DMS79 treated with DMSO at 0.1 percent for 48 hours (cell line): ENCODE measurements at places on chromosomes 6 and 20.

DNA sequence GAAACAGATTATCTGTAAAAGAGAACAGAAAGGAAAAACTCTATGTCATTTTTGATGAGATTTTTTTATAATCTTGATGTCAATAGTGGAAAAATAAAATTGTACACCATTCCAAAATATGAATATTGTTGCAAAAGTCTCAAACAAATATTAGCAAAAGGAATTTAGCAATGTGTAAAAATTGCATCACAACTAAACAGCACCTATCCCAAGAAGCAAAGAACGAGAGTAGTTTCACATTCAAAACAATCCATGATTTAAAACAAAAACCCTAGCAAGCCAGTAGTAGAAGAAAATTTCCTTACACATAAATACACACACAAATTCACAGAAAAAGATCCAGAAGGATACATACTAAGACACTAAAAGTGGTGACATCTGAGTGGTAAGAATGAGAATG lies 38.4 kb downstream of the LCA5 start:
- no peak for DNase-seq

GRCh38 chr6:121105461-121105860 lies 228.8 kb downstream of the TBC1D32 start:
- DNase-seq: no peak

DNA sequence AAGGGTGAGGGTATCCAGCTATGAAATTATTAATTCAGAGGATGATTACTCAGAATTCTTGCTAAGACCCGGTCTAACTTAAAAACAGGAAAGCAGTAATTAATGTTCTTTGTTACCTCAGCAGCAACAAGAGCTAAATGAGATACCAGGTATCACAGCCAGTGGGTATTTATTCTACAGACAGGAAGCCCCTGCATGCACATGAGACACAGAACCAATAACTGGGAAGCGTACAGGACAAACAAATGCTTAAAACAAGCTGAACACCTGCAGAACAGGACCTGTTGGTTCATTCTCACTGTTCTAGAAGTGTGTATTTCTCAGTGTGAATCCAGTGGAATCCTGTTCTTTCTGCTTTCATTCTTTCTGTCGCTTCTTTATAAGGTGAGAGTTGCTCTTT lies 30.9 kb downstream of the SCML4 start:
- DNase-seq: no peak

DNA sequence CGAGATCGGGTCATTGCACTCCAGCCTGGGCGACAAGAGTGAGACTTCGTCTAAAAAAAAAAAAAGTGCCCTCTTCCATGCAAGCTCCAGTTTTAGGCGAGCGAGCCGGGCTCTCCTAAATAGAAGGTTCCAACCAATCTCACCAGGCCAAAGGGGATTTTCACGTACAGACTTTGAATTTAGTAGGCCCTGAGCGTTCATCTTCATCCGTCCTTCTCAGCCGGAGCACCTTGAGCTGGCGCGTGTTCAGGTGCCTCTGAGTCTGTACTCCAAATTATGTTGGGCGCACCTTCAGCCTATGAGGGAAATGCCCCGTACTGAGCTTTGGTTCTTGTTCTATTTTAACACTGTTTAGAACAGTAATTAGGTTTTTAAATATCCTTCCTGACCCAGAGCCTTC lies 817 bp upstream of the TAP2 start:
- DNase-seq: no peak

GRCh38 chr6:162596676-162597075 lies 130.9 kb downstream of the PRKN start:
- no peak for DNase-seq

DNA sequence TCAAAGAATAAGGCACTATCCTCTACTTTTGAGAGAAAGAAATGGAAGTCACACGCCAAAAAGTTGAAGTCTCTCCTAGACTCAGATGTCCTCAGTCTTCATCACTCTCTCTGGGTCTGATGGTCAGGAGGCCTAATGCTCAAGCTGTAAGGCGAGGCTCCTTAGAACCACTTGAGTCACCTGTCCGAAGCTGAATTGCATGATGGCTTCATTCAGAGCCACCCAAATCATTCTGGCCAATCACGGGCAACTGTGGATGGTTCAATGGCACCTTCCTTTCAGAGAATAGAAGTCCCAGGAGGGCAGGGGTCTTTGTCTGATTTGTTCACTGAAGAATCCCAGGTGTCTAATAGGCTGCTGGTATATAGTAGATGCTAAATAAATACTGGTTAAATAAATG lies 69.4 kb upstream of the RNF24 start:
- DNase-seq: no peak

DNA sequence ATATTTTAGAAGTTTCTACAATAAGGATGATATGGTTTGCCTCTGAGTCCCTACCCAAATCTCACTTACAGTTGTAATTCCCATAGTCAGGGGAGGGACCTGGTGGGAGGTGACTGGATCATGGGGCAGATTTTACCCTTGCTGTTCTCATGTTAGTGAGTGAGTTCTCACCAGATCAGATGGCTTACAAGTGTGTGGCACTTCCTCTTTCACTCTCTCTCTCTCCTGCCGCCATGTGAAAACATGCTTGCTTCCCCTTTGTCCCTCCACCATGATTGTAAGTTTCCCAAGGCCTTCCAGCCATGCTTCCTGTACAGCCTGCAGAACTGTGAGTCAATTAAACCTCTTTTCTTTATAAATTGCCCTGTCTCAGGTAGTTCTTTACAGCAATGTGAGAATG lies 527.5 kb upstream of the ID4 start:
- no peak for DNase-seq

GRCh38 chr6:113352029-113352801 lies 504.9 kb upstream of the MARCKS start:
- DNase-seq: no peak

DNA sequence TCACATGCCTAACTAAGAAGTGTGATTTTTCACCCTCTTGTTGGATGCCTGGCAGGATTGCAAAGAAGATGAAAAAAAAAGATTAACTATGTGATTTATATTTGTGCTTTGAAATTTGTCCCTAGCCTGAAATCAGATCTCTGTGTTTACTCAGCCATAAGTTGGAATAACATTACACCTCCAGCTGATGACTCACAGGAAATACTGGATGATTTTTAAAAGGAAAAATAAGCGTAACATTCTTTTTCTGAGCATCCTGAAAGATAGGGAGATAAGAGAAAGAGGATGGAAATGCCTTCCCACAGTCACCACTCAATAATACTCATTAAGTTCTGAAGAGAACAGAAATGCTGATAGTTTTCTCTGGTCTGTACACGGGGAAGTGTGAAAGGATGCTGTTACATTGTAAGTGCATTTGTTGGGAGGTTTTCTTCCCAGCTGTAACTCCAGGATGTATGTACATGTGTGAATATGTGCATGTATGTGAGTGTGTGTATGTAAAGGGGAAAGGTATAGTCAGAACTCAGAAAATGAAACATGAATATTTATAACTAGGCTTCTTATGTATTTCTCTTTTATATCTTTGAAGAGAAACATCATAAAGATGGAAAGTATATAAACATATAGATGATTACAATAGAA lies 37.4 kb upstream of the RIPPLY2 start:
- DNase-seq: no peak

DNA sequence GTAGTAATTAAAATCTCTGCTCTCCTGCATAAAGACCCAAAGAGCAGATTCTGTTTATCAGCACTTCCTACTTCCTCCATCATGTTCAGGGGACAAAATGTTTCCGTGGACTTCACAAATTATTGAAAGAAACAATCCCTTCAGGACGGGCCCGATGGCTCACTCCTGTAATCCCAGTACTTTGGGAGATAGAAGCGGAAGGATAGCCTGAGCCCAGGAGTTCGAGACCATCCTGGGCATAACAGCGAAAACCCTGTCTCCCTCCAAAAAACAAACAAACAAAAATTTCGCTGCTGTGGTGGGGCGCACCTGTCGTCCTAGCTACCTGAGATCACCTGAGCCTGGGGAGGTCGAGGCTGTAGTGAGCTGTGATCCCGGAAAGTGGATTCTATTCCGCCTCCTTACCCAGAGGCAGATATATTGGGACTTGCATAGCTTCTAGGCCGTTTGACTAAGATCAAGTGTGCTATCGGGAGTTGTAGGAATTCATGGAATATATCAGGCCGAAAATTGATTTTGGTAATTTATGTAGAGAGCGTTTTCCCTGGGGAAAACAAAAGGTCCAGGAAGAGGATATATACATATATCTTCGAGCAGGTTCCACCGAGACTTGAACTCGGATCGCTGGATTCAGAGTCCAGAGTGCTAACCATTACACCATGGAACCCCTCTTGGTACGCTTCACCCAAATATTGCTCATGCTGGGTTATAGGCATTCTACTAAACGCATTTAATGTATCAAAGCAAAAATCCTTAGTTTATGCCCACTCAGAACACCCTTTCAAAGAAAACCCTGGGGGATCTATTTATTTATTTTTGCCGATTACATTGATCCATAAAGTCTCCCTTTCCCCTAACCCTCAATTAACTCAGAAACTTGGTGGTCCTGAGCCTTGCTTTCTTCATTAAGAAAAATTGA lies 74.5 kb upstream of the ZNF184 start:
- DNase-seq: peak; percentile 1

DNA sequence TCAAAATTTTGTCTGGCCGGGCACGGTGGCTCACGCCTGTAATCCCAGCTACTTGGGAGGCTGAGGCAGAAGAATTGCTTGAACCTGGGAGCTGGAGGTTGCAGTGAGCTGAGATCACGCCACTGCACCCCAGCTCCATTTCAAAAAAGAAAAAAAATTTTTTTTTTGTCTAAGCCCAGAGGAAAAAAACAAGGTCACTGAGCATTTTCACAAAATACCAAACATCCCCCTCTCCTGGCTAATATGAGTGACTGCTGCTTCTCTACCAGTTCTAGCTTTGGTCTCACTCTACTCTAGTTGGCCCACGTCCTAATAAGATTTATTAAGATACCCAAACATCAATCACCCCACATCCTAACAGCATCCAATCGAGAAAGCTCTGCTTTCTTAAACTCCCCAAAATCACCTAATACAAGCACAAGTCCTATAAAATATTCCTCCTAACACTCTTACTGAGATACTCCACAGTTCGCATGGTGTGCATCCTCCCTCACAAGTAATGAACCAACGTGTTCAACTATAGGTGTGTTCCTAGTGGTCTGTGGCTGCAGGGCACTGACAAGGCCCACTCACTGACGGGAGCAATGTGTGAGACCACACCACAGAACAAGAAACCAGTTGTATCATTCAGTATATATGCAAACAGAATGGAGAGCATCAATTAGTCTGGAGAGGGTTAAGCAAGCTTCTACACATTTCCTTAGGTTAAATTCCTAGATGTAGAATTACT lies 64.2 kb downstream of the FKBP5 start:
- DNase-seq: no peak

GRCh38 chr6:100228437-100228833 lies 234.4 kb upstream of the MCHR2 start:
- no peak for DNase-seq

DNA sequence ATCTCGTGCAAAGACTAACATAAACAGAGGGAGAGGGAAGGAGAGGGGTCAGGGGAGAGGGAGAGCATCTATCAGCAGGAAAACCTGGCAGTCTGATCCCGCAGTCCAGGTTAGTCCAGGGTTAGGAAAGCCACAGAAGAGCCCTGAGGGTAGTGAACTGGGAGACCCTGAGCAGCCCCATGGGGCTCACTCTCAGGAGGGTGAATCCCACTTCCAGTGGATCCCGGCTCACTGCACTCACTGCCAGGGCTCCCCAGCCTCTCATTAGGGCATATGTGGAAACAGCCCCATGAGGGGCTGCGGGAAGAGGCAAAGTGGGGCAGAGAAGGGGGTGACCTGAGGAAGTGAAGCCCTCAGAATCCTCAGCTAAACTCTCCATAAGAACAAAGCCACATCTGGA lies 329.9 kb downstream of the UBE3D start:
- no peak for DNase-seq

GRCh38 chr6:37149745-37150144 lies 20.2 kb upstream of the PIM1 start:
- DNase-seq: no peak

- DNase-seq: no peak
Measured at GRCh38 chr20:52833901-52834300, 138.3 kb upstream of the TSHZ2 start.

DNA sequence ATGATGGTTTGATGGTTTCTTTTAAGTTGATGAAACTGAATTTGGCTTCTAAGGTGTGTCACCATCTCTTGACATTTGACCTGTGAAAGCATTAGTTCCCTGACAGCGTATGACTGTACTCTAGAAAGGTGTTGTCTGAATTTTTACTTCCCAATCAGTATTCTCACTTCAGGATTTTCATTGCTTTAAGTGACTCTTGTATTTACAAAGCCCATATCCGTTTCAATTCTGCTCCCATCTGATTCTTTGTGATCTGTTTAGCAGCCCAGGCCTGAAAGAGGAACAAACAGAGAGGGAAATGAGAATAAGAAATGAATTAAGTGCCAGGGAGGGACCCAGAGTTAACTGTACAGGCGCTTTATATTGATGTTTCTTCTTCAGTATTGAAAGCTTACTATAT lies 73.7 kb downstream of the FARS2 start:
- DNase-seq: no peak

GRCh38 chr20:10218536-10219451 lies at the start of gene SNAP25:
Gene SNAP25 (plus strand): TSS chr20:10218830. CDS start chr20:10275492, 56,662 bp downstream.
- DNase-seq: peak; percentile 82

GRCh38 chr6:119713903-119714302 lies 364.3 kb upstream of the MAN1A1 start:
- no peak for DNase-seq

- DNase-seq: no peak
Measured at GRCh38 chr6:96786336-96786735, 50.9 kb downstream of the GPR63 start.

- no peak for DNase-seq
Measured at GRCh38 chr20:19073584-19074218, 138.7 kb upstream of the SLC24A3 start.

- DNase-seq: no peak
Measured at GRCh38 chr6:66568271-66568670, 861.2 kb upstream of the EYS start.

- no peak for DNase-seq
Measured at GRCh38 chr20:37677969-37678861, 15.6 kb upstream of the CTNNBL1 start.

GRCh38 chr6:84764332-84765049 lies at the start of gene TBX18:
Gene TBX18 (minus strand): TSS chr6:84764598. CDS start chr6:84764181, 417 bp downstream.
- DNase-seq: no peak
